Islet precursor cell (in vitro differentiated cells): ENCODE measurements at places on chromosomes 11 and 22.
A peak's percentile ranks its signal among the peaks of the same experiment; 100 is the strongest.

- peak; percentile 41 for DNase-seq
These were observed 3.4 kb downstream of the ARSA start for GRCh38 chr22:50624347-50625130.

- DNase-seq = no peak
These were observed 161.8 kb upstream of the GRK3 start for GRCh38 chr22:25402501-25403283.

GRCh38 chr11:45304992-45305335, 18.8 kb upstream of the SYT13 start:
- DNase-seq = peak; percentile 36

GRCh38 chr11:129286813-129287212, 88.8 kb upstream of the BARX2 start:
- no peak for DNase-seq

DNA sequence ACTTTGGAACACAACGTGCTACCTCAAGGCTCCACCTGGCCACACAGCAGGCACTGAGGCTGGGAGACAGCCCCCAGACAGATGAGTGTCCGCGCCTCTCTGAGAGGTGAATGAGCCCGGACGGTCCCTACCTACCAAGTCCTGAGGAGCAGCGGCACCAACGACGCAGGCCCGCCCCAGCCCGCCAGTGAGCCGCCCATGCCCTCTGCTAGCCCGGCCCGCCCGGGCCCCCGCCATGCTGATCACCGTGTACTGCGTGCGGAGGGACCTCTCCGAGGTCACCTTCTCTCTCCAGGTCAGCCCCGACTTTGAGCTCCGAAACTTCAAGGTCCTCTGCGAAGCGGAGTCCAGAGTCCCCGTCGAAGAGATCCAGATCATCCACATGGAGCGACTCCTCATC, at the start of gene DDI1:
DDI1 (plus strand) TSS at position 53 of the 400 bp plus-strand sequence; CDS start at position 236, 183 bp downstream.
- DNase-seq = no peak

GRCh38 chr11:132337819-132338416, 967.5 kb downstream of the NTM start:
- no peak for DNase-seq

DNA sequence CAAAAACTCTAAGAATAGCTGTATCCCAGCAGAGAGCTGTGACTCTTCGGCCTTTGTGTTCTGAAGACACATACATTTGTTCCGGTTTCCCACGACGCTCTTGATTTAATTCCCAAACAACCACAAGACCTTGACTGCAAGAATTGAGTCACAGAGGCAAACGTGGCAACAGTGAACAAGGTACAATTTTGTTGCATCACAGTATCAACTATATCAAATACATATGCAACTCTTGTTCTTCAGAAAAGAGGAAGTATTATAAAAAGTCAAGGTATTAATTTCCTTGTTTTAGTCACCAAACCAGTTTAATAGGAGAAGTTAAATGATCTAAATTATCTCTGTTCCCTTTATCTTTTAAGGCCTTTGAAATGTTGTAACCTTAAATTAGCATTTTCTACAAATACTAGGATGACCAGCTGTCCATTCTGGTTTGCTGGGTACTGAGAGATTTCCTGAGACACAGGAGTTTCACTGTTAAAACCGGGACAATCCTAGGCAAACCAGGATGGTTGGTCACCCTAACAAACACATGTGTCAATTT, 11.1 kb downstream of the HPS5 start:
- no peak for DNase-seq

- no peak for DNase-seq
These were observed 4.2 kb downstream of the TCN2 start for GRCh38 chr22:30611197-30611596.

- no peak for DNase-seq
These were observed 312.3 kb downstream of the MN1 start for GRCh38 chr22:27489178-27489675.

GRCh38 chr11:117488996-117489952, 161.6 kb downstream of the CEP164 start:
- no peak for DNase-seq

- DNase-seq = no peak
These were observed 1.9 kb upstream of the IFITM10 start for GRCh38 chr11:1751999-1752906.

DNA sequence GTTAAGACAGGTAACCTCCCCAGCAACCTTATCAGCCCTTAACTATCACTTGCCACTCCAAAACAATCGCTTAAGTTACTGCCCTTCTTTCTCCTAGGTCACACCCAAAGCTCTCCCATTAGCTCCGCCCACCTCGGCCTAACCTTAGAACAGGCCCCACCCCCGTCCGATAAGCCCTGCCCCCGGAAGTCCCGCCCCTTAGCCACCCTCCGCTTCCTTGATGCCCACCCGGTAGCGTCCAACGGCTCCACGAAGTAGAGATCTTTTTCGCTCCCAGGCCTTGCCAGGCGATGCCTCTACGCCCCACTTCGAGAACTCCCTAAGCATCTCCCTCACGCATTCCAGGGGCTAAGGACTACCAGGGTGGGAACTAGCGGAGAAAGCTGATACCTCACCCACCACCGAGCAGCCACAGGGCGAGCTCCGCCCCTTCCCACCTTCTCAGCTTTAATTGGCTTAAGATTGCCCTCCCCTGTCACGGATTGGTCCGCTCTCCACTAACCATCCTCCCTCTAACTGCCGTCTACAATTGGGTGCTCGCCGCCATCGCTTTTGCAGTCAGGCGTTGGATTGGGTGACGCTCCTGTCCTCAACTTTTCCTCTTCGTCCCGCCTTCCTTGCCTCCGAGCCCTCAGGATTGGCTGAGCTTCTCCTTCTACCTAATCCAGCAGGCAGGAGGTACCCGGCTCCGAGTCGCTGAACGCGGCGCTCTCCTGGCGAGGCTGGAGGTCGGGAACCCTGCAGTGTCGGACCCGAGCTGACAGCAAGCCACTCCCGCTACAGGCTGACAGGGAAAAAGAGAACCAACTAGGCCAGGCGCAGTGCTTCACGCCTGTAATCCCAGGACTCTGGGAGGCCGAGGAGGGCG, at the start of gene ZBTB3:
ZBTB3 (minus strand) TSS at position 425 of the 868 bp plus-strand sequence. CDS start 496 bp downstream, outside the sequence.
- peak; percentile 100 for DNase-seq

DNA sequence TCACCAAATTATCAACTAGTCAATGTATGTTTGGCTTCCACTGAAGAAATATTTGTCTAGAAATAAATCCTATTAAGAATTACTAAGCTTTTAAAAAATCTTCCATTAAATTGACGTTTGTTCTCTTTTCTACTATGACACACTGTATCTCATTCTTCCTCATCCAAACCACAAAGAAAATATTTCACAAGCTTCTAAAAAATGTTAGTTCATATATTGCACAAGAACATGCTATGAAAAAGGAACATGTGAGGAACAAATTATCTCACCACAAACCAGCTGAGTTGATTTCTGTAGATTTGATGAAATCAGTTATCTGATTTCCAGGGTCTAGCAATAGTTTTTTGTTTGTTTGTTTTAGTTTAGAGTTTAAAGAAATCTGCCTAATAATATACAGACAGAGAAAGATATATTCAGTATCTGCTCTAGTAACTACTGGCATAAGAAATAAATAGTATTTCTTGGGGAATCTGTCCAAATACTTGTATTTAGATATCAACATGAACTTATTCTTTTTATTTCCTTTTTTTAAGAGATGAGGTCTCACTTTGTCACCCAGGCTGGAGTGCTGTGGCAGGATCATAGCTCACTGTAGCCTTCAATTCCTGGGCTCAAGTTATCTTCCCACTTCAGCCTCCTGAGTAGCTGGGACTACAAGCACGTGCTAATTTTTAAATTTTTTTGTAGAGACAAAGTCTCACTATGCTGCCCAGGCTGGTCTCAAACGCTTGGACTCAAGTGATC, 161.7 kb downstream of the ATG16L2 start:
- DNase-seq = no peak

DNA sequence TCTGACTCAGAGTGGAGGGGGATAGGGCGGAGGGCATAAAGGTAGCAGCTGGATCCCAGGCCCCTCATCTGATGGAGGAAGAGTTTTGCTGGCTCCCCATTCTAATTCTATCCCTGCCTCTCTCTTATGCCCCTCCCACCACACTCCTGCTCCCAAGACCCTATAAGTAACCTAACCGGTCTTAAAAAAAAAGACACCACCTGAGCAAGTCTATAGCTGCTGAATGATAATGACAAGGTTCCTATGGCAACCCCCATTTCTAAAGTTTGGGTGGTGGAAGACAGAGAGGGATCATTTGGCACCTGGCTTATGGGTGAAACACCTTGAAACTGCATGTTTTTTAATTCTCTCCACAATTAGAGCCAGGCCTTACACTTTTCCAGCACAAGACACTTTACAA, 69.6 kb downstream of the LARGE1 start:
- no peak for DNase-seq

- DNase-seq = peak; percentile 51
These were observed 6.0 kb downstream of the RPL3 start for GRCh38 chr22:39313258-39314001.

- DNase-seq = no peak
These were observed 184.2 kb downstream of the BLID start for GRCh38 chr11:121931748-121932352.

DNA sequence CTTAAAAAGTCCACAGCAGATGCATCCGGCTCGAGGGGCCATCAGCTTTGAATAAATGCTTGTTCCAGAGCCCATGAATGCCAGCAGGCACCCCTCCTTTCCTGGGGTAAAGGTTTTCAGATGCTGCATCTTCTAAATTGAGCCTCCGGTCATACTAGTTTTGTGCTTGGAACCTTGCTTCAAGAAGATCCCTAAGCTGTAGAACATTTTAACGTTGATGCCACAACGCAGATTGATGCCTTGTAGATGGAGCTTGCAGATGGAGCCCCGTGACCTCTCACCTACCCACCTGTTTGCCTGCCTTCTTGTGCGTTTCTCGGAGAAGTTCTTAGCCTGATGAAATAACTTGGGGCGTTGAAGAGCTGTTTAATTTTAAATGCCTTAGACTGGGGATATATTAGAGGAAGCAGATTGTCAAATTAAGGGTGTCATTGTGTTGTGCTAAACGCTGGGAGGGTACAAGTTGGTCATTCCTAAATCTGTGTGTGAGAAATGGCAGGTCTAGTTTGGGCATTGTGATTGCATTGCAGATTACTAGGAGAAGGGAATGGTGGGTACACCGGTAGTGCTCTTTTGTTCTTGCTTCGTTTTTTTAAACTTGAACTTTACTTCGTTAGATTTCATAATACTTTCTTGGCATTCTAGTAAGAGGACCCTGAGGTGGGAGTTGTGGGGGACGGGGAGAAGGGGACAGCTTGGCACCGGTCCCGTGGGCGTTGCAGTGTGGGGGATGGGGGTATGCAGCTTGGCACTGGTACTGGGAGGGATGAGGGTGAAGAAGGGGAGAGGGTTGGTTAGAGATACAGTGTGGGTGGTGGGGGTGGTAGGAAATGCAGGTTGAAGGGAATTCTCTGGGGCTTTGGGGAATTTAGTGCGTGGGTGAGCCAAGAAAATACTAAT, 1.9 kb downstream of the NEAT1 start:
- peak; percentile 46 for DNase-seq

- no peak for DNase-seq
These were observed 644 bp downstream of the TMEM134 start for GRCh38 chr11:67468456-67468758.

DNA sequence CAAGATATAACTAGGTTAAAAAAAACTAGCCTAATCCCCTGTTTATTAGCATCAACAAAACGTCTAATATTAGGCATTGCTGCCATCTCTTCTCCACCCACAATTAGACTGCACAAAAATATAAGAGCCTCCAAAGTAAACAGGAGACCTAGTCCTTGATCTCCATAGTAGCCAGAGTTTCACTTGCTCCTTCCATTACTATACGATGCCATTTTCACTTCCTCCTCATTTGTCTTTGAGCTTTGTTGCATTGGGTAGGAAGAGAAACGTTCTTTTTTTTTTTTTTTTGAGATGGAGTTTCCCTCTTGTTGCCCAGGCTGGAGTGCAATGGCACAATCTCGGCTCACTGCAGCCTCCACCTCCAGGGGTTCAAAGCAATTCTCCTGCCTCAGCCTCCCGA, 42.3 kb upstream of the RDX start:
- no peak for DNase-seq

DNA sequence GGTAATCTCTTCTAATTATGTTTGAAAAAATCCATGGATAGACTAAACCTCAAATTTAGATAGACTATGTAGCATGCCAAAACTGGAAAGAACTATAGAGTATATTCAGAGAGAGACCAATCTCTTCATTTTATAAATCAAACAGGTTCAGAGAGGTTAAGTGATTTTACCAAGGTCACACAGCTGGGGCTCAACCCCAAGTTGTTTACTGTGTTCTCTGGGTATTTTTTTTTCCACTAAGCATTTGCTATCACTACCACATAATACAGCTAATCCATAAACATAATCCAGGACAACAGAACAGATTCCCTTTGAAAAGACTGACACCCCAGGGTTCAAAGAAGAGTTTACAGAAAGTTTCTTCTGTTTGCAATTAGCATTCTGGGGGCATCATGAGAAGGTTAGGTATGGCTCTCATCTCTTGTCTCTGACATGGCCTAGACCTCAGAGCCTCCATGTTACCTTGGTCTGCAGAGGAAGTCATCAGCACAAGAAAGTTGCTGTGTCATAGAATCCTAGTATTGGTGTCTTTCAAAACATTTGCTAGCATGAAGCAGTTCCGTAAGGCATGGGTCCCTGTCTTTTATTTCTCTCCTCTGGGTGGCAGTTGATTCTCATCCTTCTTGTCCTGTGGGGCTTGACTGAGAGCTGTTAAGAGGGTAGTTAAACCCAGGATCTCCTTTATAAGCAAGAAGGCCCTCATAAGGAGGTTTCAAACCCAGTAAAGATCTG, 94.5 kb upstream of the HSD17B12 start:
- DNase-seq = no peak

GRCh38 chr11:32136657-32137056, 45.8 kb downstream of the RCN1 start:
- no peak for DNase-seq

GRCh38 chr22:50186181-50186714, 535 bp downstream of the TRABD start:
- DNase-seq = no peak

DNA sequence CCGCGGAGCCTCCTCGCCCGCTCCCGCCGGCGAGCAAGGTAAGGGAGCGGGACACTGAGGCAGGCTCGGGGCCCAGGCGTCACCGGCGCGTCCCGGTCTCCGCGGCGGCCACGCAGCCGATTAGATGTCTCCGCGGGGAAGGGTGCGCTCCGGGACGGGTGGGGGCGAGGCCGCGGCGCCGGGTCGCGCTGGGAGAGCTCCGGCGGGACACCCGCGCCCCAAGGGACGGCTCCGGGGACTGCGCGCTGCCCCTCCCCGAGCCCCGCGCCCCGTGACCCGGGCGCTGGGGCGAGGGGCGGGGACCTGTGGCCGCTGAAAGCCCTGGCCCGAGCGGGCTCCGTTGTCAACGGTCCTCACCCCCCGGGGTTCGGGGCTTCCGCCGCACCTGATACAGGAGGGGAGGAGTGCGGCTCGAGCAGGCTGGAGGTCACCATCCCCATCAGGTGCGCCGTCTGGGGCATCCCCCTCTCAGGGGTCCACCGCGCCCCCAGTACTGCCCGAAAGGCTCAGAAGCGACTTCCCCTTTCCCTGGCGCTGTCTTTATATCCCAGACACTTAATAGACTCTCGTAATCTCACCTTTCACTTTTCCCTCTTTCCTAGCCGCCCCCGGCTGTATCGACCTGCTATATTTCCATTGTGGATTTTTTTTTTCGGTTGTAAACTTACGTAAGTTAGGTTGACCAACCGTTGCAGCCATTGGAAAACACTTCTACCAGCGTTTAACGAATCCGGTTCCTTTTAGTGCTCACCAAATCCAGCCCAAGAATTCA, 573 bp downstream of the PPFIA1 start:
- peak; percentile 65 for DNase-seq

GRCh38 chr11:11857769-11858168, 16.0 kb downstream of the USP47 start:
- DNase-seq = no peak

- DNase-seq = no peak
These were observed 40.2 kb downstream of the MCM5 start for GRCh38 chr22:35440129-35440528.

GRCh38 chr11:108586600-108586999, 7.0 kb downstream of the EXPH5 start:
- DNase-seq = no peak
